ENCODE measurements at places on chromosomes 4 and X.

GRCh38 chrX:69951753-69952152, 98.0 kb downstream of the AWAT2 start:
- no peak for DNase-seq

DNA sequence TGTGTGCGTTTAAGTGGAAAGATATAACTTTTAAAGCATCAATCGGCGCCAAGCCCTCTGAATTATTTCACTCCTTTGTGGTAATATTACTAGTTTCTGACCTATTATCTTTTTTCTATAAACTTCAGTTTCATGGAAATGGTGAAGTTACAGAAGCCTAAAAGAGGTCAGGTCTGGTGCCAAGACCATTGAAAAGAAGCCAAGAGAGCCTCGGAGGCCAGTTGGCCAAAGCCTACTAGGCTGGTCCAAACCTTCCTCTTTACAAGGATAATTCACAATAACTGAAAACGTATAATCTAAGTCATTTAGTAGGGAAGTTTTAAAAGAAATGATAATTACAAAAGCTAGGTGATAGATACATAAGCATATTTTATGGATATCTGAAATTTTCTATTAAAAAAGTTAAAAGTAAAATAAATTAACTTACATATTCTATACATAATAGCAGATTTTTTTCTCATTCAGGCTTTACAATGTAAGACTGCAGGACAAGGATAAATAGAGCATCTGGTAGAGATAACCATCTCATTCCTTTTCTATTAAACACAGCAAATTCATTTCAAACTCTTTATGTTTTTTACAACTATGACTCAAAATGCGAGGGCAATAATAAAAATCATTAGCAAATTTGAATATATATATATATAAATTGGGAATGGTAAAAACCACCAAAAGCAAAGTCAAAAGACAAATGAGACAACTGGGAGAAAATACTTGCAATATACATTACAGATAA, 49.2 kb downstream of the WDFY3 start:
- no peak for DNase-seq

GRCh38 chrX:9182041-9182440, 148.1 kb upstream of the FAM9B start:
- no peak for DNase-seq

DNA sequence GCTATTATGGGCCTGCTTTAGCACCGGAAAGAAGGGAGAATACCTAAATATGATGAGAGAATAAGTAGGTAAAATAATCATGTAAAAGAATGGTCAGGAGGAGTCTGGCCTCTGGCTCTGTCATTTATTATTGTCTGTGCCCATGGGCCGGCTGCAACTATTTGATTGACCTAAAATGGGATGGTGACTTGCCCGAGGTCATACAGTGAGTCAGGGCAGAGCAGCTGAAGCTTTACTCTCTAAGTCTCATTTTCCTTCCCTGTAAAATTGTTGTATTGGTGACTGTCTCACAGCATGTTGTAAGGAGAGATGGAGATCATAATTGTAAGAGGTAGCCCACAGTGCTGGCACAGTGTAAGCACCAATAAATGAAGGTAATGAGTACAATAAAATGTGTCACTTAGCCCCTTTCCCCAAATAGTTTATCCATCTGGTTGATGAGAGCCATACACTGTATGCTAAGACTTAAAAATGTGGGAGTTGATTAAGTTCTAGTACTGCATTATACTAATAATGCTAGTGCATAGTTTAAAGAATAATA, 39.6 kb downstream of the RUFY3 start:
- DNase-seq = no peak

- no peak for DNase-seq
These were observed 8.9 kb upstream of the DCK start for GRCh38 chr4:70984589-70984988.

DNA sequence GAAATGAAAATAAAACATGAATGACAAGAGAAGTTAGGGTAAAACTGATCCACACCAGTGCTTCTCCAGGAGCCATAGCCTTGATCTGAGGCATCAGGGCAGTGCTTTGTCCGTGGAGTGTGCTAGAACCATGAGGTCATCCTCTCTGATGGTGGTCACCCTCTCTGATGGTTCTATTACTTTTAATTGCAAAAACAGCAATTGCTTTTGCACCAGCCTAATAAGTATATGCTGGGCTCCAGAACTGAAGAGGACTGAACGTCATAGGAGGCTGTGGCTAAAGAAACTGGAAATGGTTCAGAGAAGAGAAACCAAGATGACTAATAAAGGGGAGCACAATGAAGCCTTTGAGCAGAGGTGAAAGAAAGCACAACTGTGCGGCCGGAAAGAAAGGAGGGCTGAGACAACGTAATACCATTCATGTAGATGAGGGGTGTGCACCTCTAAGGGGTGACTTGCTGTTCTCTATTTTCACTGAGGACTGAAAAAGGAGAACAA, 17.0 kb upstream of the TMEM154 start:
- no peak for DNase-seq

GRCh38 chrX:147736045-147736444, 175.7 kb upstream of the FMR1 start:
- no peak for DNase-seq

- DNase-seq = no peak
These were observed 285.1 kb upstream of the FMR1 start for GRCh38 chrX:147626605-147627004.

GRCh38 chr4:170089668-170090351, at the start of gene AADAT:
TSS of gene AADAT (minus strand) at chr4:170089956. CDS start at chr4:170089690, 266 bp downstream.
- DNase-seq = peak; percentile 57

DNA sequence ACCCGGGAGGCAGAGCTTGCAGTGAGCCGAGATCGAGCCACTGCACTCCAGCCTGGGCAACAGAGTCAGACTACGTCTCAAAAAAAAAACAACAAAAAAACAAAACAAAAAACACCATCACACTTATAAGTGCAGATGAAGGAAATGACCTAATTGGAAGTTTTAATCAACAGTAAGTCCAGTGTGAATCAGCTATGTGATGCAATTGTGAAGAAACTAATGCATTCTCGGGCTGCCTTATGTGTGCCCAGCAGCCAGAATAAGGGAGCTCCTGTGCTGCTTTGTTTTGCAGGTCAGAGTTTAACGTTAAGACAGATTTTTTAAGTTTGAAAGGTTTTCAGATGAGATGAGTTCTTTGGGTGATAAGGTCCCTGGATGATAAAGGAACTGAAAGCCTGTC, 10.8 kb downstream of the DAPP1 start:
- no peak for DNase-seq

- no peak for DNase-seq
These were observed 182.2 kb upstream of the TEX13C start for GRCh38 chrX:125137521-125137920.

- peak; percentile 4 for DNase-seq
These were observed 302.9 kb upstream of the GATB start for GRCh38 chr4:152063621-152064240.

- no peak for DNase-seq
These were observed 3.4 kb upstream of the INTU start for GRCh38 chr4:127629371-127629770.

DNA sequence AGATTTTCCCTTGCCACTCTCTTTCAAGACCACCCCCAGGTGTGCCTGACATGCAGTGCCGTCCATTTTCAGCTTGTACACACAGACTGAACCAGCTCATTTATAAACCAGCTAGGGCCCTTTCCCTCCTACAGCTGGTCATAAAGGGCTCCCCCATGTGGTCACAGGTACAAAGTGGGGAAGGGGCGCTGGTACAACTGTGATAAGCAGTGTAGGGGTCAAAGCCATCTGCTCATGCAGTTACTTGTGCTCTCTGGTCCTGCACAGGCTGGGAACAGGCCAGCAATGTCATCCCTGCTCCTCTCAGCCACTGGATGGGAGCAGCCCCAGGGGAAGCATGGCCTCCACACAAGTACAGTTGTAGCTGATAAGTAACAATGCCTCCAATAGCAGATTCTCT, 20.6 kb downstream of the GABRQ start:
- no peak for DNase-seq

GRCh38 chrX:103480526-103480925, 38.8 kb downstream of the RAB40A start:
- no peak for DNase-seq

DNA sequence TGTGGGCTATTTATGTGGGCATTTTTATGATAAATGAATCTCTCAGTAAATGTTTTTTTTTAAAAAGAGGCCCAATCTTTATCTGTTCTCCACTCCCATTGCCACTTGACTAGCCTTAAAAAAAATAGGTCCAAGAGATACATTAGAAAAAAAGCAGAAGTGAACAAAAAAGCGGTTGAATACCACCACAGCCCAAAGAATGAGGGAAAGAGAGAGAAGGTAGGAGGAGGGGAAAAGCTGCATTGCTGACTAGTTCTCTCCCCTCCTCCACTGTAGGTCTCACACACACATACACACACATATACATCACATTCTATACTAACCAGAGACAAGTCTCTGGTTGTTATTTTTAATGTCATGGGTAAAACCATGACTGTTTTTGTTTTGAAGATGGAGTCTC, 95.8 kb upstream of the IL13RA1 start:
- DNase-seq = no peak

DNA sequence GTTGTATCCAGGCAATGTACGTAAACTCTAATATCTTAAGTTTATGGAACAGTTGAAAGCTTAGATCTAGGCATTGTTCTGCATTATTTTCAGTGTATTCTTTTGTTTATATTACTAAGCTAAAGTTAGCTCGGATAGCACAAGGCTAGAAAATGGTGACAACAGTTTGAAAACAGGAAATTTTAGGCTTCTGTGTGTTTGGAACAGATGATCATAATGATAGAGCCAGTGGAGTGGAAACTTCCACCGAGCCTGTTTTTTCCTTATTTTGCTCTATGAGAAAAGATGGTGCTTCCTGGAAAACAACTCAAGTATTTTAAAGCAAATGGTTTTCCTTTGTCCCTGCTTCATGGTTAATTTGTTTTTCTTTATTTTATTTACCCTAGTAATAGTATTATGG, 70.8 kb downstream of the GAB1 start:
- DNase-seq = no peak

DNA sequence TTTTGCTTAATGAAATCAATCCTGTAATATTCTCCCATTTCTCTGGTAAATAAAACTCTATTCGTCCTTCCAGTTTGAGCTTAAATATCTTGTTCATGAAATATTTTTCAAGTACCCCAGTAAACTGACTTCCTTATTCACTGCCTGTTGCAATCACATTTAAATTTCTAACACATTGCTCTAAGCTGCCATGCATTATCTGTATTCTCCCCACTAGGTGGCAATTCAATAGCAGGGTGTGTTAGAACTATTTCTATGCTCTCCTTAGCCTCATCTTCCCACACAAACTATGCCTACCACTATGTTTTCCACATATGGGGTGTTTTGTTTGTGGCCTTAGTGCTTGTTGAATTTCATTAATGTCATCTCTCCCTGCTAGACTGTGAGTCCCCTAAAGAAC, 377.1 kb upstream of the HS3ST1 start:
- DNase-seq = no peak

DNA sequence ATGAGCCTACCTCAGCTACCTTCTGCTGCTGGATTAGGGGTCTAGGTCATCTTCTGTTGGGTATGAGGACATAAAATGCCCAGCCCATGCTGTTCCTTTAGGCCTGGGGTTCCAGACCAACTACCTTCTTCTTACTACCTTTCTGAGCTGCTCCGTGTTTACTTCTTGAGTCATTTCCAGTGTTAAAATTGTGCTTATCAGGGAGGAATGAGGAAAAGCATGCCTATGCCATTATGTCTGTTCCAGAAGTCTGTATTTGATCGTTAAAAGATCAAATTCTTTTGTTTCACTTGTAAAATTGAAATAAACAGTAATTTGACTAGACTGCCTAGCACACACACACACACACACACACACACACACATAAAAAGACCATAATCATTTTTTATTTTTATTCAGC, 1912.7 kb upstream of the TENM3 start:
- DNase-seq = no peak

DNA sequence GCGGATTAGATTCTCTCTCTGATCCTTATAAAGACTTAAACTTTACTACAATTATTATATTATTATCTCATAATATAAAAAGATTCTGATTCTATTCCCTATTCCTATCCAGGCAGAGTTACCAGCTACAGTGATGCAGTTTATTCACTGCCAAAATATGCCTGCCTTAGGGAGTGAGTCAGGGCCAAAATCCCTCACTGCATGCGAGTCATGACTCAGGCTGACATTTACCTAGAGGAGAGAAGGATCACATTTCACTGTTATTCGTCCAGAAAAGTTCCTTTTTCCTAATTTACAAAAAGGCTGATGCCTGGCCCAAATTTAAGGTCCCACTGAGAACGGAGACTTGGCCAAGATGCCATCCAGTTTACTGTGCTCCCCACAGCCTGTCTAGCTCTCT, 168.5 kb upstream of the LDB2 start:
- peak; percentile 76 for DNase-seq

- DNase-seq = no peak
These were observed 125.8 kb upstream of the RXFP1 start for GRCh38 chr4:158395889-158396288.

GRCh38 chr4:6802025-6802424, 19.5 kb downstream of the KIAA0232 start:
- DNase-seq = no peak

- DNase-seq = no peak
These were observed 57.6 kb upstream of the PPP2R3B start for GRCh38 chrX:444305-444704.

DNA sequence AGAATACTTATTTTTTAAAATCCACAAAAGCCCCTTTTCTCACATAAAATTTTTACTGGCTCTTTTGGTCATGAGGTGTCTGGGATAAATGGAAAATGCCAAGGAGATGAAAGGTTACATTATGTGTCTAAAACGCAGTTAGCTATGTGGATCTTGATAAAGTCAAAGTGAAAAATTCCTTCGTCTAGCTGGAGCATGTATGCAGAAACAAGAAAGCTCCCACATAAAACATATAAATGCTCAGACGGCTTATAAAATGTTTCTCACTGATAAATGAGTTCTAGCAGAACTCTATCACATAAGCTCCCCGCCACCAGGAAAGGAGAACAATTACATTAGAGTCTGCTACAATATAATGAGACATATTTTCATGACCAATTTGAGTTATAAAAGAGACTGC, 83.8 kb downstream of the TBC1D9 start:
- no peak for DNase-seq

DNA sequence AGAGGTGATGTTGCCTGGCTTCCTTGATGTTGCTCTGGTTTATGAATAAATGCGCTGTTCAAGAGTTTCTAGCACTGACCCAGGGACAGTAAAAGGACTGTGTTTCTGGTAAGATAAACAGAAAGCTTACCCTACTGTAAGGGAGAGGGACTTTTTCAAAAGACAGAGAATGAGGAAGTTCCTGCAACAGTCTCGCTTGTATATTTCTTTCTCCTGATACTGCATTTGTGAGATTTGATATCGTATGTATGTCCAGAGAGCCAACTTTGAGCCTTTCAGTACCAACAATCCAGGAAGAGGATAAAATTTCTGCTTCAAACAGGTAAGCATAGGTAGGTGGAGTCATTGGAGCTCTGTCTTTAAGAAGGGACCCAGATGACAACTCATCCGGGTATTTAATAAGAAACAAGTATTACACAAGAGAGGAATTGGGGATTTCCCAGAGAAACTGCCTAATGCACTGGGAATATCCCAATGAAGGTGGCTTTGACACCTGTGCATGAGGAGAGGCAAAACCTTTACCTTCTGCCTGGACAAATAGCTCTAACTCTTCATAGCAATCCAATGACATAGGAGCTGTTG, 773 bp downstream of the DAPP1 start:
- DNase-seq = no peak
